Fibroblast of skin of right biceps (primary cell): ENCODE measurements at places on chromosomes 16 and 17.

DNA sequence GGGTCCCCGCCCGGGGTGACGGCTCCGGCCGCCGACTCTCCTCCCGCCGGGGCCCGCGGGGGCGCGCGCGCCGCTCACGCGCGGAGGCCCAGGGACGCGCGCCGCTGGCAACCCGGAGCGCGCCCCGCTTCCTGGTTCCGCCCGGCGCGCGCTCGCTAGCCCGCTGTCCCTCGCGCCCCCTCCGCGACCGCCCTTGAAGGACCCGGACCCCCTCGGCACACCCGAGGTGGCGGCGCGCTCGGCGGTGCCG is at the start of gene STAT5B:
Gene STAT5B, minus strand, starts transcription at position 33 of the 250 bp plus-strand sequence. CDS start 44,264 bp downstream, outside the sequence.
- peak; percentile 75 for DNase-seq

DNA sequence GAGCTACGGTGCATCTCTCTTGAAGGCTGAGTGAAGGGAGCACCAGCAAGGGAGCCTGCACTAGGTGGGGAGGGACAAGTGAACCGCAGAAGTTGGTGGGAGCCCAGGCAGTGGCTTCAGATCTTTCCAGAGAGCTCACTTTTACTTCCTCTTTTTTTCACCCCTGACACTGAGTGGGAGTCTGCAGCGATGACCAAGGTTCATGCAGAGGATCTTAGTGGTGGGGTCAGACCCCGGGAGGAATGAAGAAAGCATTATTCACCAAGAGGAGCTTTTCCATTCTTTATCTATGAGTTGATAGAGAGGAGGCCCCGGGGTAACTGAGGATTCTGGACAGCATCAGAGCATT is 3.0 kb upstream of the CCL2 start:
- no peak for DNase-seq

- no peak for DNase-seq
These were observed 4.7 kb upstream of the CACNG4 start for GRCh38 chr17:66959641-66960375.

DNA sequence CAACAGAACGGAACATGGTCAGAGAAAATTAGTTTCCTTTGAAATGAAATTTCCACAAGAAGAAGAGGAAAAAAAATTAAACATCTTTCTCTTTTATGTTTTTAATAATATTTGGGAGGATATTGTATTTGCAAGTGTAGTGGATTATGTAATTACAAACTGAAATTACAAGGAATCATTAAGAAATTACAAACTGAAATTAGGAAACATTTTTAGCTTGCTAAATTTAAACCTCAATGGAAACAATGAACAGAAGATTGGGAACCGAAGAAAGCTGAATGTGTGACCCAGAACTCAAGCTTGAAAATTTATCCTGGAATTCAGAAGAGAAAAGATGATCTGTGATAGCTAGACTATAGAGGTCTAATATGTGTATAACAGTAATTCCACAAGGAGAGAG is 4.4 kb upstream of the PIK3R5 start:
- no peak for DNase-seq

GRCh38 chr17:17151055-17151454 is 55.1 kb downstream of the PLD6 start:
- DNase-seq, result peak; percentile 90
